ENCODE measurements at places on chromosomes 1 and 21.

DNA sequence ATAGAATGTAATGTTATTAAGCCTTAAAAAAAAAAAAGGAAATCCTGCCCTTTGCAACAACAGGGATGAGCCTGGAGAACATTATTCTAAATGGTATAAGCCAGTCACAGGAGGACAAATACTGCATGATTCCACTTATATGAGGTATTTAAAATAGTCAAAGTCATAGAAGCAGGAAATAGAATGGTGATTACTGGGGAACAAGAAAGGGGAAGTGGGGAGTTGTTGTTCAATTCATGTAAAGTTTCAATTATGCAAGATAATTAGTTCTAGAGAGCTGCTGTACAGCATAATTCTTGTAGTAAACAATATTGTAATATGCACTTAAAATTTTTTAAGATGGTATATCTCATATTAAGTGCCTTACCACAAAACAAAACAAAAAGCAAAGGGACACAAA is 13.2 kb downstream of the FCER1A start:
- no peak for DNase-seq

DNA sequence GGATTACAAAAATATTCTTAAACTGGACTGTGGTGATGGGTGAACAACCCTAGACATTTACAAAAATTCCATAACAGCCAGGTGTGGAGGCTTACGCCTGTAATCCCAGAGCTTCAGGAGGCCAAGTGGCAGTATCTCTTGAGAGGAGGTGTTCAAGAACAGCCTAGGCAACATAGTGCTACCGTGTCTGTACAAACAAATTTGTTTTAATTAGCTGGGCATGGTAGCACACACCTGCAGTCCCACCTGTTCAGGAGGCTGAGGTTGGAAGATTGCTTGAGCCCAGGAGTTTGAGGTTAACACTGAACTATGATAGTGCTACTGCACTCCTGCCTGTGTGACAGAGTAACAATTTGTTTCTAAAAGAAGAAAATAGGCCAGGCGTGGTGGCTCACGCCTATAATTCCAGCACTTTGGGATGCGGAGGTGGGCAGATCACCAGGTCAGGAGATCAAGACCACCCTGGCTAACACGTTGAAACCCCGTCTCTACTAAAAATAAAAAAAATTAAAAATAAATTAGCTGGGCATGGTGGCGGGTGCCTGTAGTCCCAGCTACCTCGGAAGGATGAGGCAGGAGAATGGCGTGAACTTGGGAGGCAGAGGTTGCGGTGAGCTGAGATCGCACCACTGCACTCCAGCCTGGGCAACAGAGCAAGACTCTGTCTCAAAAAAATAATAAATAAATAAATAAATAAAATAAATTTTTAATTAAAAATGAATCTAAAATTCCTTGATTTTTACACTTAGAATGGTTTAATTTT is 37.1 kb downstream of the ARID4B start:
- DNase-seq, result no peak

DNA sequence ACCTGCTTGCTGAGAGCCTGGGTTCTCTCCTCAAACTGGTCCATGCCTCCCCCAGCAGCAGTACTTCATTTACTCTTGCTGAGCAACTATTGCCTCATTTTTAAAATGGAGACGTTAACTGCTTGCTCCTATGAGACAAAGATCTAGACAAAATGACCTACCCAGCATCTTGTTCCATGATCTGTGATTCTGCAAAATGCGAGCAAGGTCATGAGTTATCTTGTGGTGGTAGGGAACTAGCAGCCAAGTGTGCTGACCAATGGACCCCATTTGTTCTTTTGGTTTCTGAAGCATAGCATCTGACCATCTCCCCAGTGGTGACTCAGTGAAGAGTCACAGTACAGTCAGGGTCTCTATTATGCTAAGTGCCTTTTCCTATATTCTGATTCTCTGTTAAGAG is 40.4 kb downstream of the TBX15 start:
- no peak for DNase-seq

DNA sequence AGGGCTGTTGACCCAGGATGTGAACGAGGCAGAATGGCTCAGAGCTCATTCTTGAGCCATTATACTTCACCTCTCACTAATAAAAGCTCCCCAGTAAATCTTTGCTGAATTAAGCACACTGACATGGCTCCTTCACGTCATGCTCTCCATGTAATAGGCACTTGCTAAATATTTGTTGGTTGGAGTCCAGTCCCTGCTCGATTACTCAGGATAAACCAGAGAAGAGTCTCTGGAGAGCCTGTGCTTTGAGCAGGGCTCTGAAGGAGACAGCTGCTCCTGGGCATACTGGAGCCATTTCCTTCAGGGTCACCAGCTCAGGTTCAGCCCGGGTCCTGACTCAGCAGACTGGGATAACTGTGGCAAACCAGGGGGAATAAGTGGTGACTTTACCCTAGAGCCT is 46.9 kb downstream of the HLX start:
- no peak for DNase-seq

- DNase-seq, result no peak
Measured at GRCh38 chr1:89064632-89065031, 376 bp downstream of the GBP1 start.

GRCh38 chr1:178397678-178398077 is 99.1 kb downstream of the CLEC20A start:
- no peak for DNase-seq

GRCh38 chr1:17163789-17164666 is 40.9 kb upstream of the PADI1 start:
- no peak for DNase-seq

DNA sequence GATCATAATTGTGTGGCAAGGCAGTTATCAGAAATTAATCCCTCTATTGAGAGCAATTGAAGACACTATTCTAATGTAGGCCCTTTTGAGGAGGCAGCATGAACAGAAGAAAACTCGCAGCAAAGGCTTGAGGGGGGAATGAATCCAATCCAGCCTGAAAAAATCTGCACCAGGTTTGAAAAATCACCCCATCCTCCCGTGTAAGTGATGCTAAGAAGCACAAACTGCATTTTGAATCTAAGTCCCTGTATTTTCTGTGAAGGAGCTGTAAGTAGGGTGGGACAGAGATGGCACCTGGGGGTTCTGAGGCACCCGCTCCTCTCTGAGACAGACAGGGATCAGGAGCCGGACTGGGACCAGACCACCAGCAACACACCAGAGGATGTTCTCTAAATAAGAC is at the start of gene CRB1:
Gene CRB1, plus strand, starts transcription at position 241 of the 400 bp plus-strand sequence. CDS start 161 bp downstream, outside the sequence.
- DNase-seq, result no peak

DNA sequence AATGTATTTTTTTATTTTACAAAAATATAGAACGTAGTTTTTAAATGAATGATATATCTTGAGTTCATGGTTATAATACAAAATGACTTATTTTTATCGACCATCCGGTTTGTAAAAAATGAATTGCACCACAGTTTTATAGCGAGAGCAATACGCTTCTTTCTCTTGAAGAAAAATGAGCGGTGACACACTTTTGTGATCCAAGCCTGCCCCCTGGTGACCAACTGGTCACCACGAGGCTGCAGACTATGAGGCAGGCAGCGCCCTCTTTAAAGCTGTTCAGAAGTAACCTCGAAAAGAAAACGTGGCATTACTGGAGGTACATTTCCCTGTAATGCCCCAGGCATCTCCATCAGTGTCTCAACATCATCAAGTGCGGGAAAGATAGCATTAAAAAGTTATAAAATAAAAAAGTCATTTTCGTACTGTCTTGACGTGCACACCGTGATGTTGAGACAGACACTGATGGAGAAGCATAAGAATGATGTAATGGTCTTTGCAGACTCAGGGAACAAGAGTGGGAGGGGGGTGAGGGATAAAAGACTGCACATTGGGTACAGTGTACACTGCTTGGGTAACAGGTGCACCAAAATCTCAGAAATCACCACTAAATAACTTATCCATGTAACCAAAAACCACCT is 734.2 kb upstream of the ADAMTS5 start:
- peak; percentile 14 for DNase-seq

DNA sequence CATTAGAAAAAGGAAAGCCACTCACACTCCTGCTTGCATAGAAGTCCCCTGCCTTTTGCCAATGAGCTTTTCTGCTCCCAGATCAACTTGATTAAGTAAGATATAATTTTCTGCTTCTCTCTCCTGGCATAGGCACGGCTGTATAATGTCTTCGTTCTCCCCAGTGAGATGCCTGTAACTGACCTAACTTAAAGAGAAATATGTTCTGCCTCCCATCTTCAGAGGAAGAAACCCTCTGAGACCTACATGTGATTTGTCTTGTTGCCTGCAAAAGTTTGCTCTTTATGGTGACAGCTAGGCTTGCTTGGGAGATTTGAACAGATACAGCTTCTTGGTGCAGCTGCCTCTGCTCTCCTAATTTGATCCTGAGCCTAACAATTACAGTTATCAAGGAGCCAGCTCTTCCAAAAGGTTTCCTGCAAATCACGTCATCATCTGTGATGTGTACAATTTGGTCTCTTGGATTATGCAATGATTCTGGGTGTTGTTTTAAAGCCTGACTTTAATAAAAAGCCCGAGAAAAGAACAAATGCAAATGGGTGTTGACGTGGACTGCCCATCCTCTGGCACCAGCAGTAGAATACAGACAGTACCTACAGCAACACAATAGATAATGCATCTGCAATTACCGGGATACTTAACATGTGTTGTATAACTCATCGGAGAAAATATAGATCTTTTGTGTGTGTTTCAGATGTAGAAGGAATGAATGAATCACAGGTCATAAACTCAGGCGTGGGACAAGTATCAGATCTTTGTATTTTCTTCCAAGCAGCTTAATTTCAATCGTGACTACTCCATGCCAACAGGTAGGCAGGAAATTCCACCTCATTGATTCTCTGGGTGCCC is 76.2 kb upstream of the KAZN start:
- no peak for DNase-seq

GRCh38 chr1:206768472-206769303 is 1.9 kb upstream of the IL19 start:
- DNase-seq, result no peak

DNA sequence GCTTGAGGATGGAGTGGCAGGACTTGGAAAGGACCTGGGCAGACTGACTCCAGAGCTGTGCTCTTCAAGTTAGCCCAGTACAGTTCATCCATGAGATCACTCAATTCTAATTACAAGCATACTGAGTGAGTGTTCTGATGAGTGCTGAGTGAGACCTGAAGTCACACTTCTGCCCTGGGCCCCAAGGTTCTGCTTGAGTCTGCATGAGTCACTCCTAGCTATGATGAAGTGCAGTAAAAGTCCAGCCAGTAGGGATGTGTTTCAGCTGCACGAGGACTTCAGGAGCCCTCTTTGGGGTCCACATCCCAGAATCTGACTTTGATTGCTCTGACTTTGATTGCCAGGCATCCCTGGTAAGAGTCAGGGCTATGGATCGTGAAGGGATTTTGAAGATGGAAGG is 35.8 kb downstream of the PLEKHA6 start:
- DNase-seq, result no peak

GRCh38 chr1:17472814-17473213 is 33.3 kb upstream of the RCC2 start:
- no peak for DNase-seq

GRCh38 chr1:198088360-198089071 is 68.3 kb upstream of the NEK7 start:
- no peak for DNase-seq

DNA sequence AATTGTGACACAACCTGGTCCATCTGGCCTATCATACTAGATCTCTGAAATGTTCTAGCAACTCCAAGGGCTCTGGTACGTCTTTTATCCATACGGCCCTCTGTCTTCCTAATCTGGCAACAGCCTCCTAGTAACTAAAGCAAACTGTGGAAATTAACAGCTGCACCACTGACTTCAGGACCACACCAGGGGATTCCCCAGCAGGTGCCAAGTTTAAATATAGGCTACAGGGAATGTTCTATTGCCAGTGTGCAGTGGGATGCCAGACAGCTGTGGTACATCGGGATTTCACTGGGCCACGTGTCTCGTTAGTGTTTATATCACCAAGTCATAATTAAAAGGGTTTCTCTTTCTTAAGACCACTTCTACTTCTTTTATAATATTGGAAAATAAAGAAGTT is 94.3 kb downstream of the RGS2 start:
- DNase-seq, result no peak

DNA sequence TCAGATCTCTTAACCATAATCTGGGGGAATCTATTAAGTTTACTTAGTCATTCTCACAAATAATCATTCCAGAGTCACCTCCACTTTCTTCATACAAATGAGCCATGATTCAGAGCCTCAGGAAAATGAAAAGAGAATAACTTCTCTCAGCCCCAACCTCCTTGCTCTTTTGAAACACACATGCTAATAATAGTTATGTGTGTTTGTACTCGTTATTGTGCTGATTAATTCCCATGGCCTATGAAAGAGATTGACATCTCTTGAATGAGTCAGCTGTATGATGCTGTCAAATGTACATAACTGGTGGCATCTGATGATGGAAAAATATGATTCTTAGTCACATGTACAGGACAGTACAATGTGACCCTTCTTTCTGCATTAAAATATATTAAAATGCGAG is 41.5 kb downstream of the DTL start:
- no peak for DNase-seq

GRCh38 chr21:43370091-43370658 is 56.8 kb downstream of the SIK1 start:
- DNase-seq, result no peak

DNA sequence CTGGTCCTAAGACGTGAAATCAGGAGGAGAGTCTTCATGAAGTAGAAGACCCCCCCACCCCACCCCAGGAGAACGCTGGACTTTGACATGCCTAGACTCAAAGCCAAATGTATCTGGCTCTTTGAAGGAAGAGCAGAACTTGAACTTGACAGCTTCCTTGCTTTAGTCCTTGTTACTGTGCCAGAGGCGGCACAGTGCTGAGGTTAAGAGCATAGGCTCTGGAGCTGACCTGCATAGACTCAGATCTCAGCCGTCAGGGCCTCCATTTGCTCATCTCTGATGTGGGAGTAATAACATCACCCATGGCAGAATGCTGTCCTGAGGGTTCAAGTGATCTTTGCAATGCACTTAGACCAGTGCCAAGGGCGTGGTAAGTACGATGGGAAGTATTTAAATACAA is 39.0 kb downstream of the COL6A1 start:
- no peak for DNase-seq

- no peak for DNase-seq
Measured at GRCh38 chr1:169060919-169061639, 45.4 kb upstream of the ATP1B1 start.

DNA sequence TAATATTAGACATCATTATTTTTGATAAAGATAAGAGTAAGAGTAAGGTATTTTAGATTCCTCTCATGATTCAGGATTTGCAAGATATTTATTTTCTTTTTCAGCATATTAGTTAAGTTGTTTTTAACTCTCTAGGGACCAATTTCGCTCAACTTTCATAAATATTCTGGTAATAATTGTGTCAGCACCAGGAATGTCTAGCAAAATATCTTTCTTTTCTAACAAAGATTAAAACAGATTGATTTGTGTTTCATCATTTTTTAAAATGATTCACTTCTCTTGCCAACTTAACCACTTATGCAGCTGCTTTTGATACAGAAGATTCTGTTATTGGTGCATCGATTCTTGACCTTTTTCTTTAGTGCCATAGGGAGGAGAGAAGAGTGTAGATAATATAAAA is 172.8 kb upstream of the PTGFR start:
- DNase-seq, result no peak

DNA sequence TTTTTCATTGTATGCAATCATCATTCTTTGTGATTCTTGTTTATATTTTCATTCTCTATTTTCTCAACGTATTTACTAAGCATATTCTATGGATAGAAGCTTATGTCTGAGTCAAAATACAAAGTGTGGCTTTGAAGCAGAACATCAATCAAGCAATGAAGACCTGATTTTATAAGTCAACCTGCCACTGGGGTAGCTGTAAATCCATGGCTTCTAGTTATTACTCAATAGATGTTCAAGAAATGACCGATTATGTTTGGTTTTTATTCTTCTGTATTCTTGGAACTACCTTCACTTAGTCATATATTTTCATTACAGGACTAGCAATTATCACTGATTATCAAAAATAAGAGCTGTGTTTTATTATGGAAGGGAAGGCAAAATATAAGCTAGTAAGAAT is 20.5 kb upstream of the PTGS2 start:
- no peak for DNase-seq
